Melanocyte of skin (primary cell): ENCODE measurements at places on chromosomes 11 and 22. TPM values are rescaled to one million over a fixed set of nuclear protein-coding genes. Genes with fewer than 3 reads are reported as not detected.

Gene APOL4
- not detected in 2 replicates for total RNA-seq

Gene TMX2
- 141 and 167 TPM in 2 replicates for total RNA-seq

Gene OMP
- total RNA-seq, result 0.67 TPM in 1 of 2 replicates, not detected in the other

Gene VPS11
- total RNA-seq, result 38.9 and 47.8 TPM in 2 replicates

Gene THOC5
- 26.5 and 42.2 TPM in 2 replicates for total RNA-seq

Gene MOV10L1
- 0.34 and 0.36 TPM in 2 replicates for total RNA-seq

Gene SLC35F2
- 12.0 and 13.1 TPM in 2 replicates for total RNA-seq

Gene CNTF
- 3.7 and 4.0 TPM in 2 replicates for total RNA-seq

Gene CD6
- total RNA-seq, result under 0.01 TPM in 2 replicates

Gene APOL5
- total RNA-seq, result not detected in 2 replicates

Gene OR5AK2
- total RNA-seq, result not detected in 2 replicates

Gene PHOX2A
- not detected in 2 replicates for total RNA-seq

Gene HTR3B
- not detected in 2 replicates for total RNA-seq

Gene FAM180B
- 0.15 TPM in 1 of 2 replicates, not detected in the other for total RNA-seq

Gene OR5M10
- total RNA-seq, result not detected in 2 replicates

Gene PKNOX2
- 7.6 and 11.3 TPM in 2 replicates for total RNA-seq

Gene NEU3
- 25.6 and 27.1 TPM in 2 replicates for total RNA-seq

Gene TNKS1BP1
- total RNA-seq, result 20.3 and 24.7 TPM in 2 replicates

Gene CD3G
- not detected in 2 replicates for total RNA-seq

Gene KCNJ5
- not detected in 2 replicates for total RNA-seq

Gene OR52N4
- not detected in 2 replicates for total RNA-seq

Gene NCAM1
- total RNA-seq, result 0.62 and 1.7 TPM in 2 replicates

Gene CD3E
- not detected in 2 replicates for total RNA-seq

Gene RFPL2
- total RNA-seq, result 18.5 and 29.6 TPM in 2 replicates
